Activated CD8-positive, alpha-beta memory T cell treated with anti-CD3 and anti-CD28 coated beads, Interleukin-2, amount 50 U/mL, for 48 hours (primary cell): ENCODE measurements at places on chromosomes 1 and 21.

- DNase-seq = no peak
Observed at GRCh38 chr1:7733276-7733675, 37.8 kb upstream of the VAMP3 start.

DNA sequence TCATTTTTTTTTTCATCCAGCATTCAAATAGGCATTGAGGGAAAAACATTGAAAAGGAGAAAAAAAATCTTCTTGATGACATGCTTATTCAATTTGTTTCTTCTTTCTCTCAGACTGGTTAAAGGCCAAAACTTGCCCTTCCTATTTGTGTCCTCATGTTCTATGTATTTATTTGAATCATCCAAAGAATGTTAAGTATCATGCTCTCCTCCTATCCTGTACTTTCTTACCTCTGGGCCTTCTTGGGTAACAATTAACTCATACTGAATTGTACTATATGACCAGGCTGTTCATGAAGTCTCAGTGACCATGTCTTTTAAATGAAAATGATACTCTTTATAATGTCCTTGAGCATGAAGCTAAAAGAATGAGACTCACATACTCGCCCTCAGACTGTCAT lies 36.5 kb upstream of the DENND1B start:
- DNase-seq = no peak

- DNase-seq = no peak
Observed at GRCh38 chr1:170307426-170307825, 161.7 kb downstream of the NTMT2 start.

DNA sequence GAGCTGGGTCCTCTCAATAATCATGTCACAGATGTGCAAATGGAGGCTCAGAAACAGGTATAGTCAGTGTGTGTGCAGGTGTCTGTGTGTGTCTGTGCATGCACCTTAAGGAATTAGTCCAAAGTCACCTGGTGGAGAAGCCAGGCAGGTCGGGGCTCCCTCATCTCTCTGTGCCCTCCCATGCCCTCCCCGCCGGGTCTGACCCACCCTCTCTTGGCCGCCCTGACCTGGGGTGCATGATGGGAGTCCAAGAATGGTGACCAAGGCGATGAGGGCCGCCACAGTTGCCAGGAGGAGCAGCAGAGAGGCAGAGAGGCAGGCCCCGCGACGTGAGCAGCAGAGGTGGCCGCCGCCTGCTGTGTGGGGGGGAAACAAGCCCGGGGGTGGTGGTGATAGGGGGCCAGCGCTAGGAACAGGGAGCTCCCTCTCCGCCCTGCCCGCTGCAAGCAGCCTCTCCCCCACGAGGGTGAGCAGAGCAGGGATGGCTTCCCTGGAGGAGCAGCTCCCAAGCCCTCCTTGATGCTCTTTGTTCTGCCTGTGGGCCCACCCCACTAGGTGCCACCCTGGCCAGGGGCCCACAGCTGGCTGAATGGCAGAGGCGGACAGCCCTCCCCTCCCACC lies 3.9 kb downstream of the LDLRAD1 start:
- no peak for DNase-seq

- DNase-seq = no peak
Observed at GRCh38 chr1:17611991-17612390, 72.5 kb downstream of the ARHGEF10L start.
